8988T (cell line): ENCODE measurements at places on chromosomes 11 and 22.

DNA sequence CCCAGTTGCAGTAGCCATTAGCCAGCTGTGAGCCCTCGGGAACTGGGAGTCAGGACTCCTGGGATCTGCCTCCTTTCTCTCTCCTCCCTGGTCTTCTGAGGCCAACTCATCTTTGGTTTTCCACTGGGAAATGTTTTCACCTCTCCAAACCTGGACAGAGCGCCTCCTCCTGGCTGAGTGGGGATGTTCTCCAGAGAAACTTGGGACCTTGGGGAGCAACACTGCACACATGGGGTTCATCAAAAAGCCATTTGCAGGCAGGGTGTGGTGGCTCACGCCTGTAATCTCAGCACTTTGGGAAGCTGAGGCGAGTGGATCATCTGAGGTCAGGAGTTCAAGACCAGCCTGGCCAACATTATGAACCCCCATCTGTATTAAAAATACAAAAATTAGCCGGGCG, 145.4 kb downstream of the NECTIN1 start:
- DNase-seq, result no peak

DNA sequence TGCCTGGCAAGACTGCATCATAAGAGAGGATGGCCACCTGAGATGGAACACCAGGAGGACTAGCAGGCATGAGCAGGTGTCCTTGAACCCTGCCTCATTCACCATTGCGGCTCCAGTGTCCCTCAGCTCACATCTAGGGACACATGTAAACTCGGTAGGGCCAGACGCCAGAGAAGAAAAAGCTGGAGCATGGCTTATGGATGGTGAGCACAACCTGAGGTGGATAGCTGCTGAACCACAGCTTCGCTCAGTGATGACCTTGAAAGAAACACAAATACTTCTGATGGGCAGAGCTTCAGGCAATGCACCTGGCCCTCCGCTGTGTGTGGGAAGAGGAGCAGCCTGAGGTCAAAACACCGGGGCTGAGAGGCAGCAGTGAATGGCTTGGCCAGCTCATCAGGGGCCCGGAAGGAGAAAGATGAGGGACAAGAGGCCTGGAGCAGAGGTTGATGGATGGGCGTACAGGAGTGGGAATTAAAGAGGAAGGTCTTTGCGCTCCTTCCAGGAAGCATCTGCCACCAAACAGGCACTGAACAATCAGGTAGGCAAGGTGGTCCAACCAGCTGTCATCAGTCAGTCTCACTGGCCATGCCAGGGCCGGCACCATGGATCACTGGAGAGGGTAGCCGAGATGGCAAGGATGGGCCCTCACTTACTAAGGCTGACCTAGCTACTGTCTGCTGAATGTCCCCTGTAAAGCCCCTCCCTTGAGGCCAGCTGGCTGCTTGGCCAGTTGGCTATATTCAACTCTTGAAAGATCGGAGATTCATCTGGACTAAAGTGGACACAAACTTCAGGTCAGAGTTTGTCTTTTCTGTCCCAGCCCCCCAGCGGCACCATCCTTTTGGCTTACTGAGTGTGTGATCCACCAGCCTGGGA, 89.7 kb downstream of the MYEOV start:
- no peak for DNase-seq

DNA sequence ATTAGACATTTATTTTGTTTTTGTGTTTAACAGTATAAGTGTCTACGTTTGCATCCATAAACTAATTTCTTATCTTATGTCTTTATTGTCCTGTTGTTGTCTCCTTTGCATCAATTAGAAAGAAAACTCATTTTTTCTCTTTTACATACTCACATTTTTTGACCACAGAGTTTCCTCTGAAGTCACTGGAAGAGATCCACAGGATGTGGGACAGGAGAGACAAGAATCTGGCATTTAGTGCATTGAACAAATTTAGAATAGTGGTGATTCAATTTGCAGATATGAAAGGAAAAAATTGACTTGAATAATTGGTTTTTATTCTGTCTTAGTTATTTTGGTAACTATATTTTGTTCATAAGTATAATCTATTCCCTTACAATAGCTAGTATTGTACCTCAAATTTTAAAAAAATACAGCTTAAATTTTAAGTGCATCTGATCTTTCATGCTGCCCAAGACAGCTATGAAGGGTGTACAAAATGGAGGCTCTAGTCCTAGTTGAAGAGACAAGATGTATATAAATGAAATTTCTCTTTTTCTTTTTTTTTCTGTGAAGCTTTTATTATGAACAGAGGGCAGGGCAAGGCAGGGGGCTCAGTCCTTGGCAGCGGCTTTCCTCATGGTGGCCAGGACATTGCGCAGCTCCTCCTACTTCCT, 24.4 kb downstream of the HORMAD2 start:
- DNase-seq, result no peak

GRCh38 chr11:78940500-78941225, 366.0 kb upstream of the NARS2 start:
- DNase-seq, result no peak

- no peak for DNase-seq
Measured at GRCh38 chr11:47373876-47374719, 4.2 kb downstream of the SPI1 start.

DNA sequence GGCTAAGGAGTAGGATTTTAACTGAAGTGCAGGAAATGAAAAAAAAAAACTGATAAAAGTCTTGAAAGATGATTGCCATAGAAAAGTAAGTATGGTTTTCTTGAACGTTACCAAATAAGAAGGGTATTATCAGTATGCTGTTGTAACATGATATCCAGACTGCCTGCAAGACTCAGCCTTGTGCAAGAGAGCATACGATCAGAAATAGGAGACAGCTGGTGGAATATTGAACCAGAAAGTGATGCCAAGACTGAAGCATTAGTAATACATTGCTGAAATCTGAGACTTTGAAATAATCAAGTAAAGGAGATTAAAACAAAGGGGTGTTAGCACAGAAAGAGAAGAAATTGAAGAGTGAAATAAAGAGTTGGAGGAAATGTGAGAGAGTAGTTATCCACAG, 452.7 kb upstream of the CNTN5 start:
- DNase-seq, result no peak

DNA sequence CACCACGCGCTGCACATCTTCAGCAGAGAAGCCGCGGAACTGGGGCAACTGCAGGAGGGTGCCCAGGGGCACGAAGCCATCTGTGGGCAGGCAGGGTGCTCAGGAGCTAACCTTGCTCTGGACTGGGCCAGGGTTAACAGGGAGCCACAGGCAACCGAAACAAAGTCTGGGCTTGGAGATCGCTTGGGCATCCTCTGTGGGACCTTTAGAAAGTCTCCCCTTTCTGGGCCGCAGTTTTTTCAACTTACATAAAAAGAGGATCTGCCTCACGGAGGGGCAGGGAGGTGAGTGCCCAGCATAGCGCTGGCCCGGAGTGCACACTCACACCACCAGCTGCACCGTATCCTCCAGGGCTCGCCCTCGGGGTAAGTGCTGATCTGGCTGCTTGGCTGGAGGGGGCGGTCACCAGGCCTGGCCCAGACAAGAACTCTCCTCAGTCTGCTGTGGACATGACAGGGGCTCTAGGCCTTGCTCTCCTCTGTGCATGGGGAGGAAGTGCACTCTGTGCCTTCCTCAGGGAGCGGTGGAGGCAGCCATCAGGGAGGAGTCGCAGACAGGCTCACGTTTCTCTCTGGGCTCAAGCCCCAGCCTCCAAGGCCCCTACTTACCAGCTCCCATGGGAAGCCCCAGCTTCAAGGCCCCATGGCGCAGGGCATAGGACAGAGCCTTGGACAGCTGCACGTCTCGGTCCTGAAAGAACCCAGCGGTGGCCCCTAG, 937 bp downstream of the TRPT1 start:
- DNase-seq, result peak; percentile 24
